ENCODE measurements at places on chromosomes 12 and 14.

GRCh38 chr14:99721792-99722516 is 37.9 kb downstream of the CYP46A1 start:
- no peaks in the 10 kb centered on the region for H3K36me3 ChIP-seq
- H3K27me3 ChIP-seq, result peaks cover 3% of the 10 kb centered on the region
- no peak overlapping the region for H3K27ac ChIP-seq
- H3K4me1 ChIP-seq, result no peaks in the 10 kb centered on the region

DNA sequence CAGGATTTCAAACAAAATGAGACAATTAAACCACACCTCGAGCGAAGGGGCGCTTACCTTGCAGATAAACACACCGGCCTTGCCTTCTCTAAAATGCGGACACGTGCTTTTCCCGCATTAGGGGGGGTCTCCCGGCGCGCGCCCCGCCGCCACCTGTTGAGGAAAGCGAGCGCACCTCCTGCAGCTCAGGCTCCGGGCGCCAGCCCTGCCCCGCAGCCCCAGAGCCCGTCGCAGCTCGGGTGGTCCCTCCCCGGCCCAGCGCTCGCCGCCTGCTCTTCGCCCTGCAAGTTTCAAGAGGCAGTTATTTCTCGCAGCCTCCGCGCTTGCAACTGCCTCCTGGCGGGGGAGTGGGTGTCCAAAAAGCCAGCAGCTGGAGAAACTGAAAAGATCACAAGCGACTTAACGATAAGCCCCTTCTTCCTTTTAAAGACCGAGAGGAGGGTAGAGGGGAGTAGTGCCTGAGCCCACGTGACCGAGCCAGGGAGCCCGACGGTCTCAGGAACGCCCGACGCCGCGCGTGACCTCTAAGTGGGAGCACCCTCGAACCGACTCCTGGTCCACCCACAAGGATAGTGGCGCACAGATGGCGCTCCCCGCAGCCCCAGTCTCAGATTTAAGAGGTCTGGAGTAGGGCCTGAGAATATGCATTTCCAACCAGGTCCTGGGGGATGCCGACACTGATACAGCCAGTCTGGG is at the start of gene ESR2:
TSS of gene ESR2 (minus strand) at position 396 of the 696 bp plus-strand sequence. CDS start 11,386 bp downstream, outside the sequence.
- H3K4me3 ChIP-seq, result no peak within 1 kb of the TSS
- H3K36me3 ChIP-seq, result no peaks in the 10 kb centered on the region
- peaks cover 2% of the 10 kb centered on the region for H3K27me3 ChIP-seq
- H3K4me1 ChIP-seq, result peaks cover 10% of the 10 kb centered on the region
- DNase-seq, result peak; percentile 10
- H3K27ac ChIP-seq, result peak within 1 kb of the TSS; percentile 2

DNA sequence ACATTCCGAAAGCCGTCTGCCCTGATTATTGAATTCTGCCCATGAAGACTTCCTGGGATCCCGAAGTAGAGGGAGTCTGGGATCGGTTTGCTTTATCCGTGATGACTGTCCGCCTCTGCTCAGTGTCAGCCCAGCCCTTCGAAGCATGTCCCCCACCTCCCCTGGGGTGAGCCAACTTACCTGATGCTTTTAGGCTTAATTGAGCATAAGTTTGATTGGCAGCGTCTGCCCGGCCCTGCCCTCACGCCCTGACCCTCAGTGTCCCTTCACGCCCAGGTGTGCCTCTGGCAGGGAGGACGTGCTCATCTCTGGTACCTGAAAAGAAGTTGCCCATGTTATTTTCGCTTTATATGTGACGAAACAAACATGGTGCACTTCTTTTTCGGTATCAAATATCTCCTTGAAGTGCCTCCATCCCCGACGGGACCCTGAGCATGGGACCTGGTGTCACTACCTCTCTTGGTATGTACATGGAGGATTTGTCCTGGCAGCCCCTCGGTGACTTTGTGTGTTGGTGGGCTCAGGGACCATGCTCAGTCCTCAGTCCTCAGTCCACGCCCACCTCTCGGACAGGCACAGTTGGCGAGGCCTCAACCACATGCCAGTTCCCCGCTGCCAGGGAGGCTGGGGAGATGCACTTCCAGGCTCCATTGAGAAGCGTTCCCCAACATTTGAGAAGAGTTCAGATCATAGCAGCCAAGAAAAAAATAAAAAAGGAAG is 130.1 kb upstream of the RTL1 start:
- H3K4me3 ChIP-seq, result no peak overlapping the region
- H3K27ac ChIP-seq, result no peak overlapping the region
- H3K36me3 ChIP-seq, result no peaks in the 10 kb centered on the region
- no peak for DNase-seq

DNA sequence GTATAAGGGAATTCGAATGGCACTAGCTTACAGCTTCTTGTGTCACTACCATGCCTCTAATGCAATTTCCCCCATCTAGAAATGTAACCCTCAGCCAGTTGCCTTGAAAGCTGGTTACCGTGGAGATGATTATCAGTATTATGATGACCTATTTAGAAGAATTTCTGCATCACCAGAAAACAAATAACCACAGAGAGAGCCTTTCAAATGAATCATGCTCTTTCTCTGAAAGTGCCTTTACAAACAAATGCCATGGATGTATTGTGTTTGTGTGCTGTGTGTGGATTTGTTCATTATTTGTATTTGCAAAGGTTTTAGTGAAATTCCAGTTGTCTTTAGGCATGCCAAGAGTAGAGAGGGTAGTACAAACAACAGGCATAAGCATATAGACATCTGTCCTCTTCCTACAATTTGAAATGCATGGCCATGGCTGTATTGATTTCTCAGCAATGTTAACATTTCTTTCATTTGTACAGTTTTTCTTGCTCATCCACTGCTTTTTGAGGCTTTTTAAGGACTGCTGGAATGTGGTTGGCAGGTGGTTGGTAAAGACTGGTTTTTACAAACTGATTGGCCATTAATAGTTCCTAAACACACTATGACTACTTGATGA is 266.5 kb downstream of the PAWR start:
- H3K27me3 ChIP-seq, result no peaks in the 10 kb centered on the region
- no peak overlapping the region for H3K27ac ChIP-seq
- no peak overlapping the region for H3K4me3 ChIP-seq
- DNase-seq, result no peak

DNA sequence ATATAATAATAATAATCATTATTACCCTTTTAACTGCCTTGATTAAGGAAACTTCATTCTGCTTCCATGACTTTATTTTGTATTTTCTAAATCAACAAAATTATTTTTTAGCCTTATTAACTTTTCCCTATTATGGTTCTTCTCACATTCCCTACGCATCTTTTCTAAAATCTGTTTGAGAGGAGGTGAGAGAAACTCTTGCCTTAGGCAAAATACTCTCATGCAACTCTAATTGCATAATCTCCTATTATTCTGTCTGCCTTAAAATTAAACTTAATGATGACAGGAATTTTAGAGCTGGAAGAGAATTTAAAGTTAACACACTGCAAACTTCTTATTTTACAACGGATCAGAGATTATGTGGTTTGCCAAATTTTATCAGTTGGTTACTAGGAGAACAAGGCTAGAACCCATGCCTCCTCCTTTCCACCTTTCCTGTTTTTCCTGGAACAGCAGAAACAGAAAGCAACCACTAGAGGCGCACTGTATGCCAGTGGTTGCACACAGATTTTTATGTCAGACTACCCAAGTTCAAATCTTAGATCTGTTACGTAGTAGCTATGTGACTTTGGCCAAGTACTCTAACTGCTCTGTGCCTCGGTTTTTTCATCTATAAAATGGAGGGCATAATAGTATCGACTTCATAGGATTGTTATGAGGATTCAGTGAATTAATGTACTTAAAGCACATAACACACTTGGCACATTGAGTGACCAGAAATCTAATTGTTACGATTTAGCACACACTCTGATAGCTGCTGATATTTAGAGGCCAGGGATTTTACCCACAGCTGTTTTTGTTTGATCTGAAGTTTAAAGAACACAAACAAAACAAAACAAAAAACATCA is 4.3 kb upstream of the BRMS1L start:
- no peak overlapping the region for H3K4me3 ChIP-seq
- no peaks in the 10 kb centered on the region for H3K4me1 ChIP-seq
- no peaks in the 10 kb centered on the region for H3K36me3 ChIP-seq
- no peaks in the 10 kb centered on the region for H3K27me3 ChIP-seq
- H3K27ac ChIP-seq, result no peak overlapping the region

- H3K27me3 ChIP-seq, result no peaks in the 10 kb centered on the region
- no peaks in the 10 kb centered on the region for H3K36me3 ChIP-seq
- peaks cover 8% of the 10 kb centered on the region for H3K4me1 ChIP-seq
- no peak overlapping the region for H3K27ac ChIP-seq
Measured at GRCh38 chr12:19166387-19166786, 36.9 kb downstream of the PLEKHA5 start.

GRCh38 chr14:61663312-61663979 is 31.9 kb upstream of the HIF1A start:
- H3K4me3 ChIP-seq, result no peak overlapping the region
- no peaks in the 10 kb centered on the region for H3K27me3 ChIP-seq
- no peak overlapping the region for H3K27ac ChIP-seq

DNA sequence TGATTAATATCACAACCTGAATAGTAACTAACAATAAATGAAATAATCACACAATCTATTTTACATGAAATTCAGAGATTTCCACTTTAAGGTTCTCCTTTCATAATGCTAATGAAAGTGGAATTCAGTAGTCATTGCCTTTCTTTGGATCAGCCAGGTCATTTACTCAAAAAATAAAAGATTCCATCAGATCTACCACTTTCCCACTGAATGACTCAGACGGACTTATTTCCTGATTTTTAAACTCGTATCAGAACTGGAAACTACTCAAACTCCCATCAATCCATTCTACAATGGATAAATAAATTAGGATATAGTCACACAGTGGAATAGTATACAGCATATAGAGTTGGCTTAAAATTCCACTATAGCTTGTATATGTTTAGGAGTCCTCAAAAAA is 237.1 kb downstream of the MED13L start:
- no peaks in the 10 kb centered on the region for H3K4me1 ChIP-seq
- H3K36me3 ChIP-seq, result no peaks in the 10 kb centered on the region
- no peak overlapping the region for H3K4me3 ChIP-seq
- no peak overlapping the region for H3K27ac ChIP-seq
- no peak for DNase-seq

- DNase-seq, result no peak
- H3K4me3 ChIP-seq, result no peak overlapping the region
- H3K4me1 ChIP-seq, result no peaks in the 10 kb centered on the region
- H3K27ac ChIP-seq, result no peak overlapping the region
- no peaks in the 10 kb centered on the region for H3K36me3 ChIP-seq
Measured at GRCh38 chr12:110421701-110422100, 18.2 kb upstream of the ANAPC7 start.

GRCh38 chr12:53518381-53518780 is 11.1 kb upstream of the NPFF start:
- no peaks in the 10 kb centered on the region for H3K4me1 ChIP-seq
- no peak overlapping the region for H3K27ac ChIP-seq
- H3K36me3 ChIP-seq, result peaks cover 70% of the 10 kb centered on the region

DNA sequence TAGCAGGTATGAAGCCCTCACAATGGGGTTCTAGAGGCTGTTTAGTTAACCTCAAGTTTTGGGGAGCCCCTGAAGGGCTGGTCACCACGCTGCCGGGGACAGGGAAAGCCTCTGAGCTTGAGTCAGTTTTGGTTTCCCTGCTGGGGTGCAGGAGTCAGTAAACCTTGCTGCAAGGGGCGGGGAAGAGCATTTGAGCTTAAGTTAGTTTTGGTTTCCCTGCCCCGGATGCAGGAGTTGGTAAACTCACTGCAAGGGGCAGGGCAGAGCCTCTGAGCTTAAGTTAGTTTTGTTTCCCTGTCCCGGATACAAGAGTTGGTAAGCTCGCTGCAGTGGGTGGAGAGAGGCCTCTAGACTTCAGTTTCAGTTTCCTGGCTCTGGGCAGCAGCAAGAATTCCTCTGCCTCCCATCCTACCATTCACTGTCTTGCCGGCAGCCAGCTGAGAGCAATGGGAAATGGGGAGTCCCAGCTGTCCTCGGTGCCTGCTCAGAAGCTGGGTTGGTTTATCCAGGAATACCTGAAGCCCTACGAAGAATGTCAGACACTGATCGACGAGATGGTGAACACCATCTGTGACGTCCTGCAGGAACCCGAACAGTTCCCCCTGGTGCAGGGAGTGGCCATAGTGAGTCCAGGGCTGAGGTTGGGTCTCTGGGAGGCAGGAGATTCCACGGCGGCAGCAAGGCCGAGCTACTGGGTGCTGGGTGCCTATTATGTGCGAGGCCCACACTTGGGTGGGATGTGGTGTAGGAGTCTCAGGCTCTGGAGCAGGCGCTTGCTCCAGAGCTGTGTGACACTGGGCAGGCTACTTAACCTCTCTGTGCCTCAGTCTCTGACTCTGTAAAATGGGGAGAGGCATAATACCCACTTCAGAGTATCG is at the start of gene OAS2:
TSS of gene OAS2 (plus strand) at position 357 of the 878 bp plus-strand sequence. CDS start at position 447, 90 bp downstream.
- H3K4me1 ChIP-seq, result no peaks in the 10 kb centered on the region
- H3K4me3 ChIP-seq, result peak within 1 kb of the TSS; percentile 27
- H3K36me3 ChIP-seq, result no peaks in the 10 kb centered on the region
- peak; percentile 85 for DNase-seq

DNA sequence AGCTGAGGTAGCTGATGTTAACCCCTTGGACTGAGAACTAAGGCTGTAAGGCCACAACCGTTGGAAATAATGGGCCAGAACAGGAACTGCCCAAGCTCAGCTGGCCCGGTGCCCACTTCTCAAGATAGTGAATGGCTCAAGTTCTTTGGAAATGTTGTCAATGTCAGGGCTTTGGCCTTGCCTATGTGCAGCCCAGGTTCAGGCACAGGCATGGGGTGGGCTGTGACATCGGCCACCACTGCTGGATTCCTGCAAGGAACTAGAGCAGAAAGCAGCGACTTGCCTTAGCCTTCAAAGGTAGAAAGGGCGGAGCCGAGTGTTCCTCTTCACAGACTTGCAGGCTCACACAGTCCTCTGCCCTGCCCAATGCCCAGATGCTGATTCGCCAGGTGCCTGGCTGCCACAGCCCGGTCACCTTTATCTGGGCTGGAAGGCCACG is 291.2 kb downstream of the ZFP36L1 start:
- no peak overlapping the region for H3K4me3 ChIP-seq
- no peaks in the 10 kb centered on the region for H3K36me3 ChIP-seq
- H3K27me3 ChIP-seq, result no peaks in the 10 kb centered on the region
- DNase-seq, result no peak
- no peak overlapping the region for H3K27ac ChIP-seq

- no peaks in the 10 kb centered on the region for H3K27me3 ChIP-seq
- no peaks in the 10 kb centered on the region for H3K4me1 ChIP-seq
- DNase-seq, result no peak
- no peaks in the 10 kb centered on the region for H3K36me3 ChIP-seq
- no peak overlapping the region for H3K4me3 ChIP-seq
Measured at GRCh38 chr14:85442996-85443395, 86.9 kb upstream of the FLRT2 start.
